ENCODE measurements at places on chromosomes 4 and X.
A peak's percentile ranks its signal among the peaks of the same experiment; 100 is the strongest.

GRCh38 chr4:24578364-24578763 lies 6.0 kb downstream of the DHX15 start:
- no peak for DNase-seq

DNA sequence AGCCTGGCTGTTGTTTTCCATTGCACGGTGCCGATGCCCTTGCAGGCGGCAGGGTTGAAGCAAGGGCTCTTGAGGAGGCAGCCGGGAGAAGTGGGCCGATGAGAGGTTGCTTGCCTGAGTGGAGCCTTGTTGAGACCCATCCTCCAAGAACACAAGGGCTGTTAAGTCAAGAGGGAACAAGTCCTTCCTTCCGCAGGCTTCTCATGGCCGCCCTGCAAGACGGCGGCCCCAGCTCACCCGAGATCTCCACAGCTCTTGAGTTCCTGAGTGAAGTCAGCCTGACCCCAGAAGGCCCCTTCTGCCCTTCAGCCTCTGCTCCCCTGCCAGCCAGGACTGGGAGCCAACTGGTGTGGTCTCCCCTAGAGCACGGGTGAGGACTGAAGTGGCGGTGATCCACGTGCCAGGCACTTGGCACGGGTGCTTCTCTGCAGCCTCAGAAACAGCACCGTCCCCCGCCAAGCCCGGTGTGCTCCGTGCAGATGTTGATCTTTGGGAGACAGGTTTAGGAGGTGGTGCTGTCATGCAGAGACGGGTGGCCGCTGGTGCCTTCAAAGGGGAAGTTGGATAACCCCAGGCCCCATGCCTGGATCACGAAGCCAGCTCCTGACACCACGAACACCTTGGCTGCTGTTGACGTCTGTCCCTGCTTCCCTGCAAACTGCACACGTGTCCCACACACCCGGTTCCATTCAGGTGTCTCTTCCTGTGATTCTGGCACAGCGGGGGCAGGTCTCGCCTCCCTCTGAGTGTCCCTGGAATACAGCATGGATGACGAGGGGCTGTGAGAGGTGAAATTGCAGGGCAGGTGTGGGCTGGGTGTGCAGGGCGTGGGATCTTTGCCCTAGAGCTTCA lies 164.4 kb upstream of the PSAPL1 start:
- no peak for DNase-seq

DNA sequence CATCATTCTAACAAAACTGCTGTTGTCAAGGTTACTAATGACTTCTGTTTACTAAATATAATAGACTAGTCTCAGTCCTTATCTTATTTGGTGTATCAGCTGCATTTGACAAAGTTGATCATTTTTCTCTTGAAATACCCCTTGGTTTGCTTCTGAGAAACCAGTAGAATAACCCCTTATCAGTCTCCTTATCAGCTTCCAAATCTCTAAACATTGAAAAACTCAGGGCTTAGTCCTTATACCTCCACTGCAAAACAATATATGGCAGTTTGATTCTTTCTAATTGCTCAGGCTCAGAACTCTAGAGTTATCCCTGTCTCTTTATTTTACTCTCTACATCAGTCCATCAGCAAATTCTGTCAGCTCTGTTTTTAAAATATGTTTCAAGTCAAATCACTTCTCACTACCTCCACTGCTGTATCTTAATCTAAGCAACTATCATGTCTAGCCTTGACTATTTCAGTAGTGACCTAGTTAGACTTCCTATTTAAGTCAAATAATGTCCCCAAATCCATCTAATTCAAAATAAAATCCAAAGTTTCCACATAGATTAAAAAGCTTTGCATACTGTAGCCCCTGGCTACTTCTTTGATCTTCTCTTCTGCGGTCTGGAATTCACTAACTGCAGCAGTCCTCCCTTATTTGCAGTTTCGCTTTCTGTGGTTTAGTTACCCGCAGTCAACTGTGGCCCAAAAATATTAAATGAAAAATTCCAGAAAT lies 87.1 kb upstream of the NPNT start:
- no peak for DNase-seq

GRCh38 chr4:147782087-147782781 lies 50.3 kb downstream of the ARHGAP10 start:
- DNase-seq, result no peak

GRCh38 chrX:45954026-45954425 lies 591.2 kb downstream of the ZNF674 start:
- no peak for DNase-seq

GRCh38 chr4:145538596-145538995 lies 56.9 kb downstream of the SMAD1 start:
- DNase-seq, result no peak

- DNase-seq, result no peak
Observed at GRCh38 chrX:130637591-130637990, 235.8 kb downstream of the RBMX2 start.

DNA sequence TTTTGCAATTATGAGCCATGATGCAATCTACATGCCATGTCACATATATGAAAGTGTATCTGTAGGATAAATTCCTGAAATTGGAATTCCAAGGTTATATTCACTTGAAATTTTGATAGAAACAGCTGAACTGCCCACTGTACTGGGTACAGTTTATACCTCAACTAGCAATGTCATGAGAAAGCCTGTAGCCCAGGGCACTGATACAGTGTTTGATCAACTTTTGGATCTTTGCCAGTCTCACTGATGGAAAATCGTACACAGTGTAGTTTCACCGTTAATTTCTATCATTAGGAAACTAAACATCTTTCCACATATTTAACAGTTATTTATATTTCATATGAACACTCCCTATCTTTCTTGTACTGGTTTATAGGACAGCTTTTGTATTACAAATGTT lies 34.2 kb downstream of the TAPT1 start:
- peak; percentile 1 for DNase-seq

GRCh38 chr4:48262926-48263325 lies 6.7 kb downstream of the TEC start:
- DNase-seq, result no peak

DNA sequence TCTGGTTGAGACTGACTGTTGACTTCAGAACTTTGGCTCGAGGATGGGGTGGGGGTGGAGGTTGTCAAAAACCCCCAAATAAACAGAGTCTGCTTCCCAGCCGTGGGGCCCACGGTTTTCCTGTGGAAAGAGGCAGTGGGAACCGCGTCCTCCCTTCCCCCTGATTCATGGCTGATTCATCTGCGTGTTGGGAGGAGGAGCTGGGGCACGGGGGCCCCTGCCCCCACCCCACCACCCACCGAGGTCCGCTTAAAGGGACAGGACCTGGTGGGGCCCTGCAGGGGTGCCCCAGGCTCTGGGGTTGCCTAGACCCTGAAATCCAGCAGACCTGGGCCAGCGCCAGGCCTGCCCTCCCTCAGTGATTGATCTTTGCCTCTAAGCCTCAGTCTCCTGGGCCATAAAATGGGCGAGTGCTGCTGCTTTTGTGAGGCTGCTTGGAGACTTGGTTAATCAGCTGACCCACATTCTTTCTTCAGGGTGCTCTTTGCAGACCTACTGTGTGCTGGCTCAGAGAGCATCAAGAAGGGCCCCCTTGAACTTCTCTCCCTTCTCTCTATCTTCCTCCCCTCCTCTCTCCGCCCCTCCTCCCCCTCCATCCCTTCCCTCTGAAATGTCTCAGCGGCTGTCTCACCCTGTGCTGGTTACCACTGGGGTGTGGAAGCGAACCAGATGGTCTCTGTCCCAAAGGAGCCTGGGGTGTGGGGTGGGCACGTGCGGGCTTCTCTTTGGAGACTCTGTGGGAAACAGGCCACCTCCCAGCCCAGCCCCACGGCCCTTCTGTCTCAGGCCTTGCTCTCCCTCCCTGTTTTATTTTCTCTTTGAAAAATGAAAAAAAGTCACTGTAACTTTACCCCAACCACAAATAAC lies 9.1 kb downstream of the HTRA3 start:
- DNase-seq, result no peak

DNA sequence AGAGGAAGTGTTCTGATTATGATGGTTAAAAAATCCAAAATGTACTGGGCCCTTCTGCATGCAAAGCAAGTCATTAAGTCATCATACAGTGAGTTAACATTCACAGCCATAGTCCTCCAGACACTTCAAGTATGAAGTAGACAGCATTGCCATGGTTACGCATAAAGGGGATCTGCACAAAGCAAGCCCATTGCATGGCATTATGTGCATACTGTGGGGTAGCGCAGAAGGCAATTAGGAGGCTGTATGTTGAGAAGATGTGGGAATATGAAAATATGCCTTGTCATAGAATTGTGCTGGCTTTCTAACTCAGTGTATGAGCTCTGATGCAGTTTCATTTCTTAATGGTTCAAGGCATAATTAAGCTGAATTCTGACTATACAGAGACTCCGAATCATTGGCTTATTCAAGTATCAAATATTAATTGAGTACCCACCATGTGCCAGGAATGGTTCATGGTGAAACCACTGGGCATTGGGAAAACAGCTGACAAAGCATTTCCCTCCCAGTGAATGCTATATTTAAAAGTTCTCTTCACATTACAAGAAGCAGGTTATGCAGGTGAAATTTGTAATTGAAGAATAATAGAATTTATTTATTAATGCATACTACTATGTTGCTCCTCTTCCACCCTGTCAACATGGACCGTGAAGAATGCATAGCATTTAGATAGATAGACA lies 588.9 kb downstream of the ZNF674 start:
- DNase-seq, result no peak

DNA sequence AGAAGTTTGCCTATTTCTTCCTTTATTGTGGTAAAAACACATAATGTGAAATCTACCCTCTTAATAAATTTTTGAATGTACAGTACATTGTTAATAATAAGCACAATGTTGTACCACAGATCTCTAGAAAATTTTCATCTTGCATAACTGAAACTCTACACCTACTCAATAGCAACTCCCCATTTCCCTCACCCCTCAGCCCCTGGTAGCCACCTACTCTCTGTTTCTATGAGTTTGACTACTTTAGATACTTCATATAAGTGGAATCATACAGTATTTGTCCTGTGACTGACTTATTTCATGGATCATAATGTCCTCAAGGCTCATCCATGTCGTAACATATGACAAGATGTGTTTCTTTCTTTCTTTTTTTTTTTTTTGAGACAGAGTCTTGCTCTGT lies 446.4 kb downstream of the RPA4 start:
- DNase-seq, result no peak

DNA sequence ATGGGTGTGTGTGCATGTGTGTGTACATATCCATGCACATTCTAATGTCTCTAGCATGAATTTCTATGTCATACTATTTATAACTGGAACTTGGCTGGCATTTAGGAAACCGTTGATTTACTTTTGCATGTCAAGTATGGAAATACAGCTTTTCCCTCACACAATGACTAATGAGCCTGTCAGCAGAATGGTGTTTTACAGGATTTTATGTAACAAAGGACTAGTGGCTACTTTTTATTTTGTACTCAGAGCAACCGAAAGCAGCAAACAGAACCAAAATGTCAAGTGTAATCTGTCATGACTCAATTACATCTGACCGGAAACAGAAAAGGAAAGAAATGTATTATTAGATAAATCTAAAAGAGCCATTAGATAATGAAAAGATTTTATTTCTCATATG lies 1911.5 kb upstream of the AGA start:
- DNase-seq, result no peak

- DNase-seq, result no peak
Observed at GRCh38 chrX:8520791-8521190, 56.2 kb downstream of the VCX3B start.

- no peak for DNase-seq
Observed at GRCh38 chr4:15398001-15398400, 29.8 kb upstream of the C1QTNF7 start.

GRCh38 chrX:38879631-38880220 lies 78.5 kb downstream of the MID1IP1 start:
- no peak for DNase-seq

- DNase-seq, result no peak
Observed at GRCh38 chr4:183968502-183968901, 63.4 kb downstream of the STOX2 start.

DNA sequence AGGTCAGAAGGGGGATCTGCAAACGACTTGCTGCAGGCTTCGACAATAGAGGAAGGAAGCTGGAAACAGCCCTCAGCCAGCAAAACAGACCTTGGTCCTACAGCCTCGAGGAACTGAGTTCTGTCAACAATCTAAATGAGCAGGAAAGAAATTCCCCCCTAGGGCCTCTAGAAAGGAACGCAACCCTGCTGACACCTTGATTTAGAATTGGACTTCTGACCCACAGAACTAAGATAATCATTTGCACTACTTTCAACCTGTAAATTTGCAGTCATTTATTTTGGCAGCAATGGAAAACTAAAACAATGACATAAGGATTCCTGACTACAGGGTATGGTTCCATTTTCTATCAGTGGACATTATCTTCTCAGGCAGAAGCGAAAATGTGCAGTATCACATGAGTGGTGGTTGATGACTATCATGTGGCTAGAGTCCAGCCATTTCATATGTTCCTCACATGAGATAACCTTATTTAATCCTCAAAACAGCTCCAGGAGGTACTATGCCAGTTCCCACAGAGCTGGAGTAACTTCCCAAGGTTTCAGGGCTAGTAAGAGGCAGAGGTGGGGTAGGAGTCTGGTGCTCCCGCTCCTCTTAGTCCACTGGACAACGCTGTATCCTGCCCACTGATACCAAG lies 61.6 kb downstream of the SAT1 start:
- no peak for DNase-seq

- DNase-seq, result no peak
Observed at GRCh38 chr4:87864321-87864720, 31.6 kb downstream of the MEPE start.

- DNase-seq, result no peak
Observed at GRCh38 chrX:95057341-95057740, 1383.3 kb downstream of the FAM133A start.

DNA sequence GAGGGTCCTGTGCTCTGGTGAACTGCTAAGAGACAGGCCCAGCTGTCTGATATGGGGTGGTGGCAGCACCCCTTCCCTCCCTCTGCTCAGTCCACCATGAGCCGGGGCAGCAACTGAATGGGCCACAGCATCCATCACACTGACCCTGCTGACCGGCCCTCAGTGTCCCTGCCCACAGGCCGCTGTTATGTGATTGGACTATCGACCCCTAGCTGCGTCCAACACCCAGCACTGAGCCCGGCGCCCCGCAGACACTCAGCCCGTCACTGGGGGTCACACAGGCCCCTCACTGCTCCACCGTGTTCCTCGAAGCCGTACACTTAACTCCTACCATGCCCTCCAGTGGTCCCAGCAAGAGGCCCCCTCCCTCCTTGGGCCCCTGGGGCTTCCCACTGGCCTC lies 88.8 kb upstream of the PSAPL1 start:
- DNase-seq, result no peak

Data from NCI-H460 (cell line).